Daoy (cell line): ENCODE measurements at places on chromosomes 12 and 14.

- DNase-seq = no peak
Observed at GRCh38 chr12:128383357-128383937, 116.5 kb downstream of the TMEM132C start.

DNA sequence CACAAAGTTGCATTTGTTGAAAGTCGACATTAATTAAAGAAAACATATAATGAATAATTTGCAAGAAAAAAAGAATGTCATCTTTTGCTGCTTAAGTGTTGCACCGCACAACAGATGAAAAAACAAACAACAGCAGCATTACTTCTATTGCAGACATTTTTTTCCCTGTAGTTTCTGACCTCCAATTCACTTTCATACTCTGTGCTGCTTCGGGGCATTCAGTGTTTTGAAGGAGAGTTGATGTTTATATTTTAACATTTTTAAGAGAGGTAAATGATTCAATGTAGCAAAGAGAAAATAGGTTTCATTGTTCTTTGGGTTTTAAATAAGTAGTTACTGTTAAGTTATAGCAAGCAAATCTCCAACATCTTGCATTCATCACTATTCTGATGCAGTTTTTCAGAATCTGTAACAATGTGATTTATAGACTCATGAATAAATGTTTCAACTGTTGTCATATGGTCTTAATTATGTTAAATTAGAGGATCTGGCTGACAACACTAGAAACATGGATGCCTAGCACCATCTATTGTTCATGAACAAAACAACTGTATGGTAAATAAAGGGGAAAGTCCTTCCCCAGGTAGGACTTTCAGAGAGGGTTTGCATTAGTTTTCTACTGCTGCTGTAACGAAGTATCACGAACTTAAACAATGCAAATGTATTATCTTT, 168.1 kb downstream of the BCAT1 start:
- DNase-seq = no peak

GRCh38 chr12:67386869-67387565, 117.9 kb downstream of the CAND1 start:
- no peak for DNase-seq

- DNase-seq = no peak
Observed at GRCh38 chr12:52691841-52692150, 11.5 kb downstream of the KRT77 start.

DNA sequence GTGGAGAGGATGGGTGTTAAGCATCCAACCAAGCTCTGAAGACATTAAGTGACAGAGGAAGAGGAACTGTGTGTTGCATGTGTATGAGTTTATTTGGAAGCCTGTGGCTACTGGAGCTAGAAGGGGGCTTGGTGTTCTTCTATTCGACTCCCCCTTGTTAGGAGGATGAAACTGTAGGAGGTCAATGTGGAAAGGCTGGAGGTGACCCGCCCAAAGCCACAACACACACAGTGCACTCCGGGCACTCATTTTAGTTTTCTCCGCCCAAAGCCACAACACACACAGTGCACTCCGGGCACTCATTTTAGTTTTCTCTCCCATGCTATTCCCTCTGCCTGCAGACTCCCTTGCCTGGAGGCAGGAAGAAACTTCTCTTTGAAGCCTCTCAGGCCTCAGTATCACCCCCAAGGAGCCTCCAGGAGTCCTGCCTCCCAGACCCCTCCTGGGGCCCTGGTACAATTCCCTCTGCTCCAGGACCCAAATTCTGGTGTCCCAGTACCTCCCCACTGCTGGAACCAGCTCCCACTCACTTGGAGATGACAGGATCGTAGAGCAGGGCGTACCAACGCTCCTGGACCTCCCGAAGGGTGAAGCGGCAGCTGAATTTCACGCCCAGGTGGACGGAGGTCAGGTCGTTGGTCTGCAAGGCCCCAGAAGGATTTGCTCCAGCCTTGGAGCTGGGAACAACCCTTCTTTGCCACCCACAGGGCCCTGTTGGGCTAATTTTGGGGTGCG, 3.8 kb downstream of the MCRS1 start:
- DNase-seq = no peak

DNA sequence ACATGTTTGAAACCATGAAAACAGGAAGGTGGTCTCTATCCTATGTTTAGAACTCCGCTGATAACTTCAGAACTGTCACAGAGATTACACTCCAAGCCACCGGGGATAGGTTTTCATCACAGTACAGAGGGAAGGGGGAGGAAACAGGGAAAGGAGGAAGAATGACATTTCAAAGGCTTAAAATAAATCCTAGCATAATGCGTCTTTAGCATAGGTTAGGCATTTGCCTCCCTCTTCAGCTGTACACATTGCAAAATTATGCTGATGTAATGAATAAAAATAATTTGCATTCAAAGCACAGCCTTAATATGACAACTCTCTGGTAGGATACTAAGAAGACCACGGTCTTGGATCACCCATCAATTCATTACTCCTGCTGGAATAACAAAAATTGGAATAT, 54.3 kb upstream of the PYGL start:
- DNase-seq = no peak

DNA sequence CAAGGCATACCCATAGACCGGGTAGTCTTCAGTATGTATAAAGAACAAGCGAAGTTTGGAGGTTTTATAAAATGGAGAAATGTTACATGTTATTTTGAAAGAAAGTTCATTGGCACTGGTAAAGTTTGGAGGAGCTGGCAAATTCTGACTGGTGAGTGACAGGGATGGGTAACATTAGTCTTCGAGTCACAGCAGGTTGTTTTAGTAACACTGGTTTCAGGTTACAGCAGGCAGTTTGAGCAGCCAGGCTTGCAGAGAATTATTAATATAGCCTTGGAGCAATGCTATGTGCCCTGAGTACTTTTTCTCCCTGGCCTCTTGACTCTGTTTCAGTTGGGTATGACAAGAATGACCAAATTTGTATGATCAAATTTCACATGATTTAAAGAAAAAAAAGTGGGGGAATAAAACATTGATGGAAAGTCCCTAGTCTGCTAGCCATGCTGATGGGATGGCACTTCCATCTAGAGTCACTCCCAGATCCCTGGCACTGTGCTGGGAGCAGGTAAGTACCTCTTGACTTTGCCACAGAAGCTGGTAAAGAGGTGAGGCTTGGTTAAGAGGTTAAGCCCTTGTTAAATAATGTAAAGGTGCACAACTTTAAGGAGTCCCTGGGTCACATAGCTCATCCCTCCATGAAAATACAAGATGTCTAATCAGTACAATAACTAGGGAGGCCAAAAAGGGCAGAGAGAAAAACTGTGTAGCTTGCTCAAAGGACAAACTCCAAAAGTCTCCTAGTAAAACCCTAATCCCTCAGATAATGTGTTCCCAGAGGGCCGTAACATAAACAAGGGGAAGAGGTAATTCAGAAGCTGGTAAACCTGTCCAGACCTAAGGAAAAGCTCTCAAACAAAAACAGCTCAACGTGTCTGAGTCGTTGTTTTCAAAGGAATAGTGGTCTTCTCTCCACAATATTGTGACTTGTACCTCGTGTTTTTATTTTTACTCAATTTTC, 12.7 kb upstream of the SVOP start:
- no peak for DNase-seq

GRCh38 chr12:114684870-114685273, 897 bp upstream of the TBX3 start:
- DNase-seq = no peak

- DNase-seq = no peak
Observed at GRCh38 chr14:91727121-91727520, 4.8 kb downstream of the CATSPERB start.

GRCh38 chr14:56959121-56959520, 148.8 kb upstream of the OTX2 start:
- no peak for DNase-seq

- DNase-seq = no peak
Observed at GRCh38 chr12:128942960-128943477, 89.7 kb downstream of the GLT1D1 start.

GRCh38 chr12:39619316-39619659, 315 bp downstream of the ABCD2 start:
- peak; percentile 10 for DNase-seq
